Activated T-helper 1 cell treated with Interleukin-2 at 50 U/mL for 16 hours (primary cell): ENCODE measurements at places on chromosomes 3 and 15.

GRCh38 chr15:57746786-57747185 lies 40.3 kb downstream of the POLR2M start:
- DNase-seq = no peak

GRCh38 chr3:27575499-27575898 lies 91.3 kb upstream of the SLC4A7 start:
- DNase-seq = no peak

- no peak for DNase-seq
These were observed 112.4 kb downstream of the GREM1 start for GRCh38 chr15:32830241-32830640.

DNA sequence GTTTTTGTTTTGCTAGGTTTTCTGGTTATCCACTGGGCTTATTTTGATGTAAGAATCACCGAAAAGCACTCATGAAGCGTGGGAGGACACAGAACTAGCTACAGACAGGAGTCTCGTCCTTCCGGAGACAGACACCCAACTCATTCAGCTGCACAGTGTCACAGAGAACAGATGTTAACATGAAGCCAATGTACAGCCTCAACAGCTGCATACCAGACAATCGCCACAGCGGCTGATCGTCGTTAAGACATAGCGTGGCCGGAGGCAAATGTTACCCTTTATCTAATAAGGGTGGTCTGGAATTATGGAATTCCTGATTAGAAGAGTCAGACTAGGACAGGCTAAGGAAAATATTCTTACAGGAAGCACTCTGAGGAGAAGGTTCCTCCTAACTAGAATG lies 1.1 kb upstream of the PYGO1 start:
- DNase-seq = no peak

DNA sequence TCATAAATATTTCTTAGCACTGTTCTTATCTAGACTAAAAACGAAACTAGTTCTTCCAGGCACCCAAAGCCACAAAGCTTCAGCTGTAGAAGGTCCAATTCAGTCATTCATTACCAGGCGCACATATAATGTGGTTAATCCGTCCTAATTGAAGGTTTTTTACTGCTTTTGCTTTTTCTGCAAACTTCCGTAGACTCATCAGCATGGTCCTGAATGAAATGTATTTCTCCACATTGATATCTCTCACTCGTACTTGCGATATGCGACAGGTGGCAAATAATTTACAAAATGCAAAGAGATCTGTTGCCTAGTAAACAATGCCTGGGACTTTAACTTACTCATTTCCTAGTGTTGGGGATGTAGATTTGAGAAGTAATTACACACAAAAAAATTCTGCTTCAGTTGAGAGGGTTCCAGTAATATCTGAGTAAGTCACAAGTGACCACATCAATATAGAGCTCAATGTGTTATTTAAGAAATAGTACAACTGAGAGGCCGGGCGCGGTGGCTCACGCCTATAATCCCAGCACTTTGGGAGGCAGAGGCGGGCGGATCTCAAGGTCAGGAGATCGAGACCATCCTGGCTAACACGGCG lies 75.0 kb upstream of the MBNL1 start:
- DNase-seq = no peak
